ENCODE measurements at places on chromosomes 5 and 9. TPM values are rescaled to one million over a fixed set of nuclear protein-coding genes. Genes with fewer than 3 reads are reported as not detected.

FCN2 gene
- not detected for total RNA-seq

GABRA6 gene
- total RNA-seq: not detected

CDKN2B gene
- not detected for total RNA-seq

CD72 gene
- total RNA-seq: 0.39 TPM

RGS7BP gene
- not detected for total RNA-seq

PCDHB14 gene
- 0.06 TPM for total RNA-seq

CCNI2 gene
- 0.07 TPM for total RNA-seq

CKMT2 gene
- not detected for total RNA-seq

HRH2 gene
- total RNA-seq: 0.49 TPM

SLC25A2 gene
- total RNA-seq: not detected

DCP2 gene
- 12.8 TPM for total RNA-seq

OGN gene
- total RNA-seq: not detected

NMUR2 gene
- 0.22 TPM for total RNA-seq

SOWAHA gene
- total RNA-seq: 0.18 TPM

CARTPT gene
- not detected for total RNA-seq

ARAP3 gene
- total RNA-seq: 4.9 TPM

SHB gene
- total RNA-seq: 43.6 TPM

TSLP gene
- not detected for total RNA-seq

DMRT3 gene
- total RNA-seq: not detected

ACSL6 gene
- 0.15 TPM for total RNA-seq

PPP1R26 gene
- total RNA-seq: 17.4 TPM

ARL14EPL gene
- 0.10 TPM for total RNA-seq

SPATA31A5 gene
- total RNA-seq: not detected

UGT3A2 gene
- total RNA-seq: not detected

NUTM2G gene
- total RNA-seq: not detected

CDH6 gene
- total RNA-seq: 0.12 TPM

ZNF879 gene
- 0.81 TPM for total RNA-seq

DEPDC1B gene
- 14.4 TPM for total RNA-seq

CMBL gene
- 19.1 TPM for total RNA-seq

CARD9 gene
- total RNA-seq: 0.34 TPM

GFRA3 gene
- 0.05 TPM for total RNA-seq

NIPAL4 gene
- total RNA-seq: 12.3 TPM

PRSS3 gene
- total RNA-seq: 8.8 TPM
